GM23248 (cell line): ENCODE measurements at places on chromosomes 4 and X.
A peak's percentile ranks its signal among the peaks of the same experiment; 100 is the strongest.

DNA sequence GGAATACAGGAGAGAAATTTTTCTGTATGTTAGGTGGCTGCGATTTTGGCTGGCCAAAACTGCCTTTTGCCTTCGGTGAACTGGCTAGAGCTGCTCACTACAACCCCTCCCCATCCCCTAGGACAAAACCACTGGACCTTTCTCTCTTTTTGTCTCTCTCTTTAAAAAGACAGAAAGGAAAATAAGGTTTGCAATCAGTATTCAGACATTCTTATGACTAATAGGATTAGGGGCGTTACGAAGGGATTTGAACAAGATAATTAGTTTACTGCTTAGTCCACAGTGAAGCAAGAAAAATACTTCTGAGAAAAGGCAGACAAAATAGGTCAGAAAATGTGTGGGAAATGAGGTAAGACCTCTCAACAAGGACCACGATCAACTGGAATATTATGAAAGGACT lies 180.4 kb downstream of the SLIT2 start:
- peak; percentile 72 for DNase-seq

- DNase-seq: no peak
Observed at GRCh38 chr4:108796173-108796572, 33.3 kb upstream of the ETNPPL start.

DNA sequence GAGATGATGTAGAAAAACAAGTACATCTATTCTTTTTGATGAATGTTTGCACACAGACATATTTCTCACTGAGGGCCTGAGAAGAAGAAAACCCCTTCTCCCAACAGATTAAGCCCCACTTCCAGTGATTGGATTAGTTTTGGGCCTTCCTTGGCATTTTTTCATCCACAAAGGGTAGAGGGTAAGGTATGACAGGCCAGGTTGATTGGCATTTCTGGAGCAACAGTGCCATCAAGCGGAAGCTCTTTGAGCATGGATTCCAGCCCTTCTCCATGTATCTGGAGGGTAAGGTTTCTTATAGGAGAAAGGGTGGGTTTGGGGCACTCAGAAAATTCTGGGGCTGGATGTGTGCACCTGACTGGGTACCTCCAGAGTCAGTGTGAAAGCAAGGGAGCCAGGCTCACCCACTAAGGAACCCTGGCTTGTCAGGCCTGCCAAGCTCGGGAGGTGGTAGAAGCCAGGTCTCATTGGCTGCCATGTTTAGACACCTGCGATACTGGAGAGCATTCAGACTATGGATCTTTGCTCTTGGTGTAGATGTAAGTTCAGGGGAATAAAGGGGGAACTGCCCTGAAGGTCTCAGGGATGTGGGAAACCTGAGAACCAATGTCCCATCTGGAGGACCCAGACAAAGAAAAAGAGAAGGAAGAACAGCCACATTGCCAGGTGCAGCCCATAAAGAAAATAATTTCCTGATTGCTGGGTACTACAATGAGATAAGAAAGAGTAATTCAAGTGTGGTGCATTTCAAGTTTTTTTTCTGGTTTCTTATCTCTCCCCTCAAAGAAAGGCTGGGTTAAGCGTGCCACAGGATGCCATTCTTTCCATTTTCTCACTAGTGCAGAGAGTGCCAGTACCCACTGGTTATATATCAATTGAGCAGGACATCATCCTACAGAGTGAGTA lies 222.3 kb upstream of the AGTR2 start:
- no peak for DNase-seq

DNA sequence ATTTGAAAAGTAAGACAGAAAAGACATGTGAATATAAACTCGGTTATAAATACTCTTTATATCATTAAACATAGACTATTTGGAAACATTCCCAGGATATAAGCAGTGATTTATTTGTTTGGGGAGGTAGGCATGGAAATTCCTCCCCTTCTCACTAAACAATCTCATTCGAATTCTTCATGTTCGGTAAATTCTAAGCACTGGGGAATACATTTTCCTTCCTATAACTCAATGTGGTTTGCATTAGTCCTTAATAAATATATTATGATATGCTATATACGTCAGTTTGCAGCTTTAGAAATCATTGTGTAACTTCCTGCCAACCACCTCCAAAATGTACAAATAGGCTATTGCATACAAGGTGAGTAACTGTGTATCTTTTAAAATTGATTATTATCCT lies 99.6 kb downstream of the UGT8 start:
- DNase-seq: no peak

- DNase-seq: no peak
Observed at GRCh38 chrX:154737136-154737535, 13.7 kb downstream of the GAB3 start.
